ENCODE measurements at places on chromosomes 5 and 9. TPM values are rescaled to one million over a fixed set of nuclear protein-coding genes. Genes with fewer than 3 reads are reported as not detected.

Gene TTC23L
- not detected for total RNA-seq

Gene MCC
- 1.0 TPM for total RNA-seq

Gene FAT2
- total RNA-seq, result not detected

GRCh38 chr9:127184641-127185040 is 62.2 kb upstream of the ANGPTL2 start:
- no peak for DNase-seq

Gene RNF224
- not detected for total RNA-seq

Gene SH3PXD2B
- total RNA-seq, result 0.19 TPM

DNA sequence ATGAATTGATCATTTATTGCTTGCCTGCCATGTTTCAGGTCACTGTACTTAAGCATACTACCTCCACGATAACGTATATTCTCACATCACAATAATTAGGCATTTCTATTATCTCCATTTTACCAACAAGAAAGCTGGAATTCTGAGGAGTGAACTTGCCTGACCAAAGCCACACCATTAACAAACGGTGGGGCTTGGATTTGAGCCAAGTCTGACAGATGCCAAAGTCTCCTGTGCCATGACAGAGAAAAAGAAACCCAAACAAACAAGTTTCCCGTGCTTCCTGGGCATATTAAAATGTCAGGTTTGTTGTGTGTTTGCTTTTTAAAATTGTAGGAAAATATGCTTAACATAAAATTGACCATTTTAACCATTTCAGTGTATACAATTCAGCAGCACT is 40.8 kb upstream of the KCNV2 start:
- no peak for DNase-seq

Gene DIRAS2
- not detected for total RNA-seq

GRCh38 chr9:76943054-76943453 is 37.1 kb upstream of the PRUNE2 start:
- DNase-seq, result no peak

Gene NUDCD2
- total RNA-seq, result 44.5 TPM

Gene OTP
- not detected for total RNA-seq

DNA sequence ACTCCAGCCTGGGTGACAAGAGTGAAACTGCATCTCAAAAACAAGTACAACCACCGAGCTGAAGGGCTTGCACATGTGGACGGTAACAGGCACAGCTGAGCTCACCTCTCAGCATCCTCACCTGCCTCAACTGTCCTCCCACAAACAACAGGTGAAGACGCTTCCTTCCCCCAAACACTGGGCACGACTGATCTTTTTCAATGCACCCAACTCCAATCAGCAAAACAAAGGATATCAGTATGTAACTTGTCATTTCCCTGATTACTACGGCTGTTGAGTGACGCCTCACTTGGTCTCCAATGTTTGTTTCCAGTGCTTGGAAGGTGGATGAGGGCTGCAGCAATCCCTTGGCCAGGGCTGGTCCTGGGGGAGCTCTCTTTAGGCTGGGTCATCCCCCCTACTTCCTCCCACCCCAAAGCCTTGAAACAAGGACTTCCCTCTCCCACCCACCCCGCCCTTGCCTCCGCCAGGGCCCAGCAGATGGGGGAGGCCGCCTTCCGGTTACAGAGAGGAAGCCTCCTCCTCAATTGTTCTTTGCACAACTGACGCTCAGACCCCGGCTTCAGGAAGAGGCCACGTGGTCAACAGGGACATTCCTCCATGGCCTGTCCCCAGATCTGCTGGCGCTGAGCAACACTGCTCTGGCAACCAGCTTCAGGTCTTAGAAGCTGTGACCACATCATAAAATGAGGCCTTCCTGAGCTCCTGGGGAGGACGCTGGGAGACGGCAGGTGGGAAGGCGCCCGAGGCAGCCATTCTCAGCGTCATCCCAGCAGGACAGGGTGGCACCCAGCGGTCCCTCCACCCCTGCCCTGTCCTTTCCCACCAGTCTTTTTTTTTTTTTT is 5.9 kb downstream of the FAM78A start:
- peak; percentile 87 for DNase-seq

GRCh38 chr5:154143211-154143641 is 47.3 kb upstream of the GALNT10 start:
- DNase-seq, result no peak

Gene DMXL1
- 25.6 TPM for total RNA-seq

GRCh38 chr5:168471785-168472184 is 14.5 kb upstream of the RARS1 start:
- DNase-seq, result no peak

Gene MLANA
- not detected for total RNA-seq

DNA sequence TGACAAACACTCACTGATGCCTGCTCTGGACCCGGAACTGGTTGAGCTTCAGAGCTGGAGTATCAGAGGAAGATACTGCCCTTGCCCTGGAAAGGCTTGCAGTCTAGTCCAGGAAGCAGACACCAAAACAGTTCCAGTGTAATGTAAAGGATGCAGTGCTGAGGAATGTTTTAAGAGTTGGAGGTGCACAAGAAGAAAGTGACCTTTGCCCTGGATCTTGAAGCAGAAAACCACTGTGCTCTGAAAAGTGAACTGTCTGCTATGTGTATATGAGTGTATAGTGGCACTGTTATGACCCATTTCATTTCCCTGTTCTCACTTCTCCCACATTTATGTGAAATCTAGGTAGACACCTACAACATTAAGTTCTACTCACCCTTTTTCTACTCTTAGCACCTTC is 2.1 kb downstream of the ZNF346 start:
- no peak for DNase-seq

DNA sequence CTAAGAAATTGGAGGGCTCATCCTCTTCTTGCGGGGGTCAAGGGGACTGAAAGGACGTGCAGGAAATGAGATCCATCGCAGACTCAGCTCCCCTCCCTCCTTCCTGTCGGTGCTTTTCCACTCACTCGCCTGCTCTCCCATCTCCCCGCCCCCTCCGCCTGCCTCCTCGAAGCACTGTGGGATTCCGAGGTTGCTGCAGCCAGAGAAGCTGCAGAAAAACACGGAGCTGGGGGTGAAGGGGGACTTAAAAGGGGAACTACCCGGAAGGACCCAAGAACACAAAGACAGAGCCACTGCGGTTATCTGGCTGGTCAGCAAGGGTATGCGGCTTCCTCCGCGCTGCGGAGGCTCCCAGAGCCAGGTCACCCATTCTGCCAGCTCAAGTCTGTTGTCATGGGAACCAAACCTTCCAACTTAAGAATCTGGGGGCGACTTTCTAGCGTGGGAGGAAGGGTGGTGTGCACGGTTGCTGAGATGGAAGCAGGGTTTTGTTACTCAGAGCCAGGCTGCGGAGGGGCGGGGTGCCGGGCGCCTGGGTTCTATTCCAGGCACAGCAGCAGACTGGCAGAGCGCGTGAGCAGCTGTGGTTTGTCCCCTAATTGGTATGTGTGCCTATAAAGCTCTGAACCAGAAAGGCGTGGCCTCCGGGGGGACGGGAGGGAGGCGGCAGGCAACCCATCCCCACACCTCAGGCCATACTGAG is 24.9 kb downstream of the PCDHGC5 start:
- peak; percentile 77 for DNase-seq

Gene DOK3
- 5.2 TPM for total RNA-seq

- no peak for DNase-seq
Observed at GRCh38 chr5:173313351-173313801, 14.8 kb downstream of the STC2 start.

DNA sequence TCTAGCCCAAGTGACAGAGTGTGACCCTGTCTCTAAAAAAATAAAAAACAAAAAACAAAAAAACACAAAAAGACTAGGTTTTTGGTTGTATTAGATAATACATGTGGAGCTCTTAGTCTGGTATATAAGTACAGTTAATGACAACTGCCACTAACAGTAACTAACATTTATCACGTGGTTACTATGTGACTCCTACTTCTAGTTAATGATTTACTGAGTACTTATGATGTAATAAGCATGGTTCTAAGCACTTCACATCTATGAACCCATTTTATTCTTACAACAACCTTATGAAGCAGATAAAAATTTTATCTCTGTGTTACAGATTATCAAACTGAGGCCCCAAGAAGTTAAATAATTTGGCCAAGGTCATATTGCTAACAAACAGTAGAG is 6.1 kb upstream of the TMEFF1 start:
- no peak for DNase-seq

GRCh38 chr9:97559111-97559514 is 57.6 kb downstream of the TMOD1 start:
- peak; percentile 62 for DNase-seq

GRCh38 chr9:92666912-92667532 is 2.9 kb downstream of the IPPK start:
- DNase-seq, result no peak

DNA sequence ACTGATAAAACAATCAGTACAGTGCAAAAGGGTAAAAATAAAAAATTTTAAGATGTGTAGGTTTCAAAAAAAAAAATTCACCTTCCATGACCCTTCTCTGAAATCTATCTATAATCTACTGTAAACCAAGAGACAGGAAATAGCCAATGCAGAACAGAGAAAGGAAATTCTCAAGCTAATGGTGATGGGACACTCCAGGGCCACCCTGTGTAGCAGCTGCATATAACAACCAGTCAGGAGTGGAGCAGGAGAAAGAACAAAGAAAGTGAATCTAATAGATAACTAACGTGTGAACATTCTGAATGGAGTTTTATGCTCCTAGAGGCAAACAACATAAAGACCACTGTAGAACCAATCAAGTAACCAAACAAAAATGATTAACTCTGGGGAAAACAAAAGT is 16.6 kb downstream of the SPTLC1 start:
- no peak for DNase-seq

- no peak for DNase-seq
Observed at GRCh38 chr9:37117956-37118355, 2.4 kb upstream of the ZCCHC7 start.

DNA sequence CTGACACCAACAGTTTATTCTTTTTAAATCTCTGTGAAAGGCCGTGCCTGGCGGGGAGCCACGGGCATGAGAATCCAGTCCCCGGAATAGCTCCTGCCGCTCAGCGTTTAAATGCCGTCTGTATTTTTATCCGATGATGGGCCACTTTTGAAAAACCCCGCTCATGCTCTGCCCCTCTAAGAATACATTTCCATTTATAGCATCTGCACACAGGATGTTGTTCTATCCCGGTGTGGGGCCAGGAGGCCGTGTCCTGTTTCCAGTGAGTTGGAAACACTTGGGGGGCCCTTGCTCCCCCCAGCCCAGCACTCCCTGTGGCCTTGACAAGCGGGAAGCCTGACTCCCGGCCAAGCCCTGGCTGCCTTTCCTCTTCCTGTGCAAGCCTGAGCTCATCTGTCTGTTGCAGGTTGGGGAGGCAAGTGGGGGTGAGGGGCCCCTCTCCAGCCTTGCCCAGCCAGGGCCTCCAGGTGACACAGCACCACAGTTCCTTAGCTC is 39.0 kb downstream of the ERGIC1 start:
- no peak for DNase-seq

GRCh38 chr5:150690760-150691159 is 10.1 kb downstream of the RBM22 start:
- no peak for DNase-seq

- DNase-seq, result peak; percentile 88
Observed at GRCh38 chr5:139651853-139652787, 4.0 kb downstream of the CXXC5 start.

- peak; percentile 77 for DNase-seq
Observed at GRCh38 chr5:98769210-98769958, 4.1 kb upstream of the RGMB start.

DNA sequence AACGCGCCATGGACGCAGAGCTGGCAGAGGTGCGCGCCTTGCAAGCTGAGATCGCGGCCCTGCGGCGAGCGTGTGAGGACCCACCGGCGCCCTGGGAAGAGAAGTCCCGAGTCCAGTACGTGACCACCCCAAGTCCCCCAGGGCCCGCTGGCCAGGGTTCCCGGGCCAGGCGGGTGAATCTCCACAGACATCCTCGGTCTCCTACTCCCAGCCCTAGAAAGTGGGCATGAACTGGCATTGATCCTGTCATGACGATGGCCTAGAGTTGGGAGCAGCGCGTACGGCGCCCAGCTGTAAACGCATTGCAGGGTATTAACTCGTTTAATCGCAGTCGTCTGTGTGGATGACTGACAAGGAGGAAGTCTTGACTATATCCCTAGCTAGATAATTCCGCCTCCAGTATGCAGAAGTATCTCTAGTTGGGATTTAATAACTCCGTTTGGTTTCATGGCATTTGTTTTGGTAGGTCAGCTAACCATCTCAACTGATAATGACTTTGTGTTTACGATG is 293 bp downstream of the CENPP start:
- DNase-seq, result no peak

GRCh38 chr9:104386425-104387069 is 117.5 kb upstream of the OR13F1 start:
- DNase-seq, result peak; percentile 6

DNA sequence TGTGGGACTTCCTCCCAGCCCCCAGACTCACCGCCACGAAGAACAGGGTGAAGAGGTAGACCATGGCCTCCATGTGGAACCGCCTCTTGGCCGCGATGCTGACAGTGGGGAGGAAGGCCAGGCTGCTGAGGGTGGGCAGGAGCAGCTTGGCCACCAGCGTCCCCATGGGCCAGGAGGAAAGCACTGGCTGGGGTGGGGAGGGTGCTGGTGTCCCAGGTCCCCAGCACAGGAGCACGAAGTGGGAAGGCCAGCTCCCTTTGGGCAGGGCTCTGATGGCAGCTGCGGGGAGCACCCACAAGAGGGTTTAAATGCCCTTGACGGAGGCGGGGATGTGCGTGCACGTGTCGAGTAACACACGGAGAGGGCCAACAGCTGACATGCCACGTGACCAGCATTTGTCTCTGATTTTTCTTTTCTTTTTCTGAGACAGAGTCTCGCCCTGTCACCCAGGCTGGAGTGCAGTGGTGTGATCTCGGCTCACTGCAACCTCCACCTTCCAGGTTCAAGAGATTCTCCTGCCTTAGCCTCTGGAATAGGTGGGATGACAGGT is at the start of gene MYMK:
Gene MYMK, minus strand, starts transcription at position 281 of the 550 bp plus-strand sequence. Its CDS starts 115 bp downstream, at position 166.
- DNase-seq, result no peak
